Stimulated activated CD4-positive, alpha-beta T cell treated with anti-CD3 and anti-CD28 coated beads, Interleukin-1b, Interleukin-23, amount 100 ng/mL, for 1 hour (primary cell): ENCODE measurements at places on chromosomes 4 and X.

DNA sequence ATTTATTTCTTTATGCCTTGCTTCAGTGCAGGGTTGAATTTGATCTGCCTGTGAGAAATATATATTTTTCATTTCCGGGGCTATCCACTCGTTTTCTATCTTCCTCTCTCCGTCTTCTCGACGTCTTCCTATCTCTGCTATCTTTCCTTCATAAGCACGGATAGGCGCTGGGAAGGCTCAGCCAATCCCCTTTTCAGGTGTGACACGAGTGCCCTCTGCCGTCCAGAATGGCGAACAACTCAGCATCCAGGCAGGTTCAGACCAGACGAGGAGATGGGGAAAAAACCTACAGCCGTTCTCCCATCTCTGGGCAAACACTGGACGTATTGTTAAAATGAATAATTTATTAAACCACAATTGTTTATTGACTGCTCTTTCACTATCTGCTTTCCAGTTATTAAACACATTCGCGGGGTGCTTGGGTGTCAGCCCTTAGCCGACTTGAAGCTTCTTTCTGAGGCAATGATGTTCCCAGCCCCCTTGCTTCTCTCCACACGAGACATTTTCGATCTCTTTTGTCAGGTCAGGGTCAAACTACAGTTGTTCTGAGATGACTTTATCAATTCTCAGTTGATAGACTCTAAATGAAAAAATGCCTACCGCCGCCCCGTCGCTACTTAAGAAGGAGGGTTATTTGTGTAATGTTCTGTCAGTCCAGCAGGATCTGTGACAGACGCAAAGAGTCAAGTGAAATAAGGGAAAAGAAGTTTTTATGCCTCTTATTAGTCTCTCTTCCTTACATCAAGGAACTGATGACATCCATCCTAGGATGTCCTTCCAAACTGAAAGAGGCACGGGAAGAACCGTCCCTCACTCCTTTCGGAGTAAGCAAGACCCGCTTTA is 96.3 kb upstream of the NOCT start:
- DNase-seq: no peak

DNA sequence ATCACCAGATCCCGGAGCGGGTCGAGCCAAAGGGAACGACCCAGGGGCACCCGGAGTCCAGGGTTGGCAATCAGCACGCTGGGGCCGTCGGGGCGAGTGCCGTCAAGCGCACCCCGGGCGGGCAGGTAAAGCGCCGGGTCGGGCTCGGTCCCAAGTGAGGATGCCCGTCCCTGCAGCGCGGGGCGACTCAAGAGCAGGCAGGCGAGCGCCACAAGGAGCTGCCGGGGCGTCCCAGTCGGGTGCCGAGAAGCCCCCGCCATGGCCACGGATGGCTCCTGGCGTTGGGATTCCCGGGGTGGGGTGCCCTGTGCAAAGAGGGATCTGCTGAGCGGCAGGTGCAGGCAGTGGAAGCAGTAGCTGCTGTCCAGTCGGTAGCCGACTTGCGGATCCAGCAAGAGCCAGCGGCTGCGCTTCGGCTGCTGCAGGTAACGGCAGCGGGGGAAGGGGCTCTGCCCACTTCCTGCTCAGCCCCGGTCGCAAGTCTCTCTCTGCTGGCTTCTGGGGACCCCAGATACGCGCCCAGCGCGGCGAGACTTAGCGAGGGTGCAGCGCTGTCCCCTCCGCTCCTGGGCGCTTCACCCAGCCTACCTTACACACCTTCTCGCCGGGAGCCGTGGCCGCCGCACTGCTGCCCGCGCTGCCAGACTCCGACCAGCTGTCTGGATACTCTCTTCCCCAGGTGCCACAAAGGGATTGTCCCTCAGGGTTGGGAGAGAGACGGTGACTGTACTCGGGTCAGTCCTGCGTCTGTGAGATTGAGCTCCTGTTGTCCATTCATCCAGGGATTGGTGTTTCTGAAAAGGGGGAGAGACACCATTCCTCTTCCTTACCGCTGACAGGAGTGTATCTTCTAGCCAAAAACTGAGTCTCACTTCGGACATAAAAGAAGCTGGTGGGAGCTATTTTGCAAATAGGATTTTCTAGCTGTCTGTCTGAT is at the start of gene FREM3:
TSS of gene FREM3 (minus strand) at position 260 of the 937 bp plus-strand sequence. CDS start at position 260, 0 bp downstream.
- DNase-seq: no peak

- no peak for DNase-seq
These were observed 559.8 kb downstream of the TLL1 start for GRCh38 chr4:166432842-166433241.

- no peak for DNase-seq
These were observed 2.9 kb upstream of the LEF1 start for GRCh38 chr4:108171339-108172230.

DNA sequence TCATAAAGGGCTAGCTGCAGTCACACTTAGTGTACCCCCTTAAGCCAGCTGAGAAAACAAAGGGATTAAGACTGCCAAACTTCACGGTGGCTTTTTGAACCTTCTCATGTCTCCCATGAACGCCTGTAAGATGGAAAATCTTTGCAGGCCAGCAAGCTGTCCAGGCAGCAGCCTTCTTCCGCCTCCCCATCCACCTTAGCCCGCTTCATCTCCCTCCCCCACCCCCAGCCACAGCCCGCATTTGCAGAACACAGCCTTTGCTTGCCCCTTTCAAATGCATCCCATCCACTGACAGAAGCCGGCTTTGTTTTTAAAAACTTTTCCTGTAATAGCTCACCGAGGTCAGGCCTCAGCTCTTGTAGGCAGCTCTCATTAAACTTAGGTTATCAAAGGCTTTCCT is 113.8 kb upstream of the FAM9B start:
- DNase-seq: no peak

DNA sequence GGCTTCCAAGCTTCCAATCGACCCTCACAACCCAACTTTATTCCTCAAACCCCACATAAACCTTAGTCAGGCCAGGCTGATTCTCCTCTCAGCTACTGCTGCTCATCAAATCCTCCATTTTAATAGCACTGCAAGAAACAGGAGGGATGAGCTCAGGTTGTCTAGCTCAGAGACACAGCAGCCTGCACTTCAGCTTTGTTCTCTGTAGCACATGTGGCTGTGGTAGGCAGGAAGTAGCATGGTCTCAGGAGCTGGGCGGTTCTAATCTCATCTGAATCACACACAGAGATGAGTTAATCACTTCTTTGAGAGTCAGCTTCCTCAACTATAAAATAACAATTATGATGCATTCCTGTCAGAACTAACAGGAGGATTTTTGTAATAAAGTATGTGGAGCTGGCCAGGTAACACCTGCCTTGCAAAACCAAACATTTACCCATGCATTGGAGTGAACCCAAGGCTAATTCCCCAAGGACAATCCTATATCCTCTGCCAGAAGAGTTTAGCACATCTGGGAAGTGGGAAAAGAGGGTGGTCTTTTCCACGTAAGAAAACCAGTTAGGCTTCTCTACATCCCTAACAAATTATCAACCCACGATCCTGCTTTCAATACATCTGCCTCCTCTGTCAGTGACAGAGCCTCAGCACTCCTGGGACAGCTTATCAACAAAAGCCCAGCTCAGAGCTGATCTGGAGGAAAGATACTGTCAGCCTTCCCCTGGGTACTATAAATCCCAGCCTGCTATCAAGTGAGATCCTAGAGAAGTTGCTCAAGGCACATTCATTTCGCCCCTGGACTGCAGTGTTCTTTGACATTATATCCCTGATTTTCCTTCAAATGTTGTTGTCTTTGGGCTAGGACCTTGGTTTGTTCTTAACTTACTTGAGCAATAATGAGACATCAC is 32.8 kb downstream of the ELOVL6 start:
- peak; percentile 7 for DNase-seq
